Stimulated activated CD4-positive, alpha-beta T cell treated with anti-CD3 and anti-CD28 coated beads, Interleukin-1b, Interleukin-23, amount 100 ng/mL, for 1 hour (primary cell): ENCODE measurements at places on chromosomes 11 and 22.

DNA sequence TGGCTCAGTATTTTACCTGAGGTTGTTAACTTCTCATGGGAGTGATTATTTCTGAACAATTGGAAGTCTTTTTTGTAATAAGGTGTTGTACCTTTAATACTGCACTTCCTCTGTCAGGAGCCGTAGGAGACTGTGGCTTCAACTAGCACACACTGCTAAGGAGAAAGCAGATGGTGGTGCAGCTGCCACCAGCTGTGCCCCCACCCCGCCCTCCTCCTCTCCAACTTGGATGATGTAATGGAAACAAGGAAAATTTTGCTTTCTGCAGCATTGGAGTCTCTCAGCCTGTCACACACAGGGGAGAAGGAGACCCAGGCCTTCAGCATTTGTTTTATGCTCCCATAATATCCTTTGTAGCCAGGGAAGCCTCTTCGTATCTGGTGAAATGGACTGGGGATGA is 91.2 kb downstream of the TEAD1 start:
- no peak for DNase-seq

DNA sequence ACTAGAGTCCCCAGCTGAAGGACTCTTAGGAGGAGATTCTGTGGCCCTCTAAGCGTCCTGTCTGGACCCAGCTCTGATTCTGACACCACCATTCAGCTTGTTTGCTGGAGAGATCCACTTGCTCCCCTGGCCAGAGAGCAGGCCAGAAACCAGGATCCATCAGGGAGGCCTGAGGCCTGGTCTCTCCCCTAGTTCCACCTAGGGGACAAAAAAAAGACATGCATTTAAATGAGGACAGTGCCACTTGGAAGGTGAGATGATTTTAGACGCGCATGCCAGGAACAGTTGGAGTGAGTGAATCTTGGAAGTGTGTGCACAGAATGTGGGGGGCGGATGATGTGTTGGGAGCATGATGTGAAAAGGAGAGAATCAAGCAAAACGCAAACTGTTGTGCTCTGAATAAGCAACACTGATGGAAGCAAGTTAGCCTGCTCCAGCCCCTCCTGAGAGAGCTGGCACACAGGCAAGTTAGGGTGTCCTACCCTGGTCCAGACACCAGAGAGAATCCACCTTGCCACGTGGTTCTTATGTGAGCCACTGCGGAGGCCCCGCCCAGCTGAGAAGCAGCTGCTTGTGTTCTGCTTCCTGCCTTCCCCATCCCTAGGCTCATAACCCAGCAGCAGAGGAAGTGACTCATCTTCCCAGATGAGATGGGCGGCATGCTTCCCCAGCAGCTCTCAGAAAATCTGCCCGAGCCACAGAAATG is 8.0 kb upstream of the SLCO2B1 start:
- DNase-seq = peak; percentile 52

GRCh38 chr22:45212306-45212709 is 28.4 kb downstream of the KIAA0930 start:
- no peak for DNase-seq

- no peak for DNase-seq
Measured at GRCh38 chr22:44979154-44979553, 30.7 kb downstream of the PHF21B start.

DNA sequence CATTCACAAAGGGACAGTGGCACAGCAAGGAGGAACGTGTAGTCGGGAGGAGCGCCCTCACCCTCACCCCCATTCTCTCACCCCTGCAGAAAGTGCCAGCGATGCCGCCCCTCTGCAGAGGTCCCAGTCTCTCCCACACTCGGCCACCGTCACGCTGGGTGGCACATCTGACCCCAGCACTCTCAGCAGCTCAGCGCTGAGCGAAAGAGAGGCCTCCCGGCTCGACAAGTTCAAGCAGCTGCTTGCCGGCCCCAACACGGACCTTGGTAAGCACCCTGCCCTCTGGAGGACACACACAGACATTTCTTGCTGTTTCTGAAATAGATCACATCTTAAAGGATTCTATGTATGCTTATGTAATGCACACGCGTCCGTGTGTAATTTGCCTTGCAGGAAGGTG is 34.9 kb downstream of the TBC1D22A start:
- no peak for DNase-seq

- DNase-seq = no peak
Measured at GRCh38 chr22:48751539-48752437, 1075.9 kb downstream of the BRD1 start.
